ENCODE measurements at places on chromosomes 4 and X. TPM values are rescaled to one million over a fixed set of nuclear protein-coding genes. Genes with fewer than 3 reads are reported as not detected.

CNOT6L gene
- 88.8 TPM for total RNA-seq

PRMT9 gene
- 6.8 TPM for total RNA-seq

- no peaks in the 10 kb centered on the region for H3K4me1 ChIP-seq
- no peak overlapping the region for H3K4me3 ChIP-seq
- no peaks in the 10 kb centered on the region for H3K36me3 ChIP-seq
Measured at GRCh38 chrX:32530802-32531403, 680.4 kb downstream of the DMD start.

- peaks cover 10% of the 10 kb centered on the region for H3K27me3 ChIP-seq
- no peaks in the 10 kb centered on the region for H3K4me1 ChIP-seq
- H3K4me3 ChIP-seq: no peak overlapping the region
- H3K36me3 ChIP-seq: no peaks in the 10 kb centered on the region
Measured at GRCh38 chr4:54586320-54586955, 71.3 kb upstream of the KIT start.

DNA sequence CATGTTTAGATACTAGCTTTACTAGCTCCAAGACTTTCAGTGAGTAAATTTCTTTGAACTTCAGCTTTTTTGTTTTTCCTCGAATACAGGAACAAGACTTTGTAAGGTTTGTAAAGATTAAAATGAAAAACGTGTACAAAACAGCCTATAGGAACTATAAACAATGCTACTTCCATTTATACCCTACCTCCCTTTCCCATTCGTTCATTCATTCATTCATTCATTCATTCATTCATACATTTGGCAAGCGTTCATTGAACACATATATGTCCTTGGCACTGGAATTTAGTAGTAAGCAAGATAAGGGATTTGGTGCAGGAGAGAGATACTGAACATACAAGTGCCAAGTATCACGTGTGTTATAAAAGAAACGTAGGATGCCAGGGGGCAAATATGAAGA, 65.4 kb upstream of the NAP1L5 start:
- no peaks in the 10 kb centered on the region for H3K36me3 ChIP-seq
- DNase-seq: no peak
- peaks cover 3% of the 10 kb centered on the region for H3K4me1 ChIP-seq
- H3K27me3 ChIP-seq: peaks cover 8% of the 10 kb centered on the region
- no peak overlapping the region for H3K4me3 ChIP-seq

GRCh38 chrX:102627640-102628039, 23.6 kb upstream of the GPRASP1 start:
- H3K4me1 ChIP-seq: peaks cover 18% of the 10 kb centered on the region
- no peak overlapping the region for H3K4me3 ChIP-seq
- no peak overlapping the region for H3K27ac ChIP-seq
- H3K27me3 ChIP-seq: no peaks in the 10 kb centered on the region
- H3K36me3 ChIP-seq: peaks cover 14% of the 10 kb centered on the region

- no peak for DNase-seq
- H3K27ac ChIP-seq: no peak overlapping the region
- H3K27me3 ChIP-seq: no peaks in the 10 kb centered on the region
Measured at GRCh38 chr4:102723511-102723910, 37.3 kb downstream of the MANBA start.

DNA sequence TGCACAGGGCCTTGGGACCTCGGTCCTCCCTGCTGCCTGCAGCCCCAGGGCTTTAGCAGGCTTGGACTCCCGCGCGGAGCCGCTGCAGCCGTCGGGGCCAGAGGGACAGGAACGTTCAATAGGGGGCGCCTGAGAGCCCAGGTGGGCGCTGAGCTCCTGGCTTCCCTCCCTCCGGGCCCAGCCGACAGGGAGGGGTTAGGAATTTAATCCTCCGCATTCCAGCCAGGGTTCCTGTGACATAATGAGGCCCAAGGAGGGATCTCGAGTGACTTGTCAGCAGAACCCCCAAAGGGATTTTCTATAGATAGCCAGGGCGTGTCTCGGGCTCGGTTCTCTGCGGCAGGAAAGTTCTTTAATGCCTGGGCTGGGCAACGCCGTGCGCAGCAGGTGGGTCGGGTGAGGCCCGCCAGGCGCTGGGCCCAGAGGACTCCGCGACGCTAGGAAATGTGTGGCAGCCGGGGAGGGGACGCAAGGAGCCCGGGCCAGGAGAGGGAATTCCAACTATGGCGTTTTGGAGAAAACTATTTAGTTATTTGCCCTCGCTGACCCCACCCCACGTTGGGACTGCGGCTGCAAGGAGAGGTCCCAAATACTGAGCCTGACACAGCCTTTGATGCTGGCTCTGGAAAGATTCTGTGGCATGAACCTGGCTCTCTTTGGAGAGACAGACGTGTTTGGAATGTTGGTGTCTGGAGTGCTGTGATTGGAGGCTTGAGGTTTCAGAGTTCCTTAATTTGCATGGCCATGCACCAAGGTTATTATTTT, 285.2 kb upstream of the GATB start:
- no peaks in the 10 kb centered on the region for H3K27me3 ChIP-seq
- H3K27ac ChIP-seq: no peak overlapping the region
- H3K4me3 ChIP-seq: no peak overlapping the region

SERPINA7 gene
- total RNA-seq: not detected

- no peaks in the 10 kb centered on the region for H3K36me3 ChIP-seq
- no peak overlapping the region for H3K27ac ChIP-seq
- no peak overlapping the region for H3K4me3 ChIP-seq
- DNase-seq: no peak
- H3K27me3 ChIP-seq: peaks cover 12% of the 10 kb centered on the region
- no peaks in the 10 kb centered on the region for H3K4me1 ChIP-seq
Measured at GRCh38 chrX:115360220-115360781, 70.8 kb downstream of the LUZP4 start.

- no peaks in the 10 kb centered on the region for H3K27me3 ChIP-seq
- no peaks in the 10 kb centered on the region for H3K4me1 ChIP-seq
- no peaks in the 10 kb centered on the region for H3K36me3 ChIP-seq
Measured at GRCh38 chr4:58514299-58514698, 1404.1 kb upstream of the IGFBP7 start.

DNA sequence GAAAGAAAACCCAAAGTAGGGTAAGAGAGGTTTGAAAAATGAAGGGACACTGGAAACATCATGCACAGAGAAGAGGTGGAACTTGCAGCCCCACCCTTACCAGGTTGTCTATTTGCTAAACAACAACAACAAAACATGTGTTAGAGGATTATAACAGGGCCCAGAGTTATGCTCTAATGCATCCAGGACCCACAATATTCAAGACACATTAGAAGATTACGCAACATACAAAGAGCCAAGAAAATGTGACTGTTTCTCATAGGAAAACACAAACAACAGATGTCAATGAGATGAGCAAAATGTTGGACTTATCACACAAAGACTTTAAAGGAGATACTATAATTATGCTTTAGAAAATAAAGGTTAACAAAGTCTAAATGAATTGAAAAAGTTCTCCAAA, 128.5 kb downstream of the LRBA start:
- peaks cover 26% of the 10 kb centered on the region for H3K36me3 ChIP-seq
- no peaks in the 10 kb centered on the region for H3K27me3 ChIP-seq
- no peak for DNase-seq

GRCh38 chr4:48490012-48490679, at the start of gene ZAR1:
Gene ZAR1, plus strand, starts transcription at chr4:48490252. Its CDS starts 40 bp downstream, at chr4:48490292.
- no peak within 1 kb of the TSS for H3K27ac ChIP-seq
- DNase-seq: peak; percentile 21
- H3K27me3 ChIP-seq: peaks cover 51% of the 10 kb centered on the region
- H3K4me3 ChIP-seq: peak within 1 kb of the TSS; percentile 56
- H3K4me1 ChIP-seq: no peaks in the 10 kb centered on the region

DNA sequence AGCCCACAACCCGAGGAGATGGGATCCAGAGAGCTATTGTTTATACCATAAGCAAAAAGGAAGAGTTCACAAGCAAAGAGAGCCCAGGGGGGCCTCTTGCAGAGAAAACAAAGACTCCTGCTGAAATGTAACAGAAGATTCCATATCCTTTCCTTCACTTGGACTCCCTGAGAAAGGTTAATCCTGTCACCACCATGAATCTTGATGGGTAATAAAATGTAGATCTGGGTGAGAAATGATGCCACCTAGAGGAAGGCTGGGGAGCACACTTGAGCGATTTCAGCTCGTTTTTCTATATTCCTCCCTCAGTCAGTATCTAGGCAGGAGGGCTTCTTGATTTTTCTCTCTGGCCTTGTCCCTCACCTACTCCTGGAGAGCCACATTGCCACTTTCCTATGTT, 10.2 kb upstream of the KCNE5 start:
- DNase-seq: no peak
- peaks cover 7% of the 10 kb centered on the region for H3K36me3 ChIP-seq
- no peak overlapping the region for H3K4me3 ChIP-seq
- H3K4me1 ChIP-seq: no peaks in the 10 kb centered on the region

COX7B2 gene
- total RNA-seq: not detected

GRCh38 chr4:76733068-76733771, 164.7 kb downstream of the SOWAHB start:
- H3K4me1 ChIP-seq: peaks cover 3% of the 10 kb centered on the region
- H3K27me3 ChIP-seq: peaks cover 6% of the 10 kb centered on the region
- no peak for DNase-seq

GRCh38 chr4:168857546-168858314, 152.3 kb downstream of the CBR4 start:
- peaks cover 7% of the 10 kb centered on the region for H3K4me1 ChIP-seq
- H3K27ac ChIP-seq: no peak overlapping the region
- H3K27me3 ChIP-seq: no peaks in the 10 kb centered on the region

GRCh38 chr4:89897867-89898266, 3.2 kb downstream of the MMRN1 start:
- H3K4me3 ChIP-seq: no peak overlapping the region
- peaks cover 13% of the 10 kb centered on the region for H3K4me1 ChIP-seq
- no peak for DNase-seq
- H3K27me3 ChIP-seq: peaks cover 3% of the 10 kb centered on the region

- no peak for DNase-seq
- H3K4me1 ChIP-seq: no peaks in the 10 kb centered on the region
- no peaks in the 10 kb centered on the region for H3K36me3 ChIP-seq
- H3K4me3 ChIP-seq: no peak overlapping the region
Measured at GRCh38 chr4:95013236-95013635, 255.5 kb downstream of the BMPR1B start.

- H3K36me3 ChIP-seq: peaks cover 2% of the 10 kb centered on the region
- H3K4me3 ChIP-seq: peak within 1 kb of the TSS; percentile 88
- peaks cover 32% of the 10 kb centered on the region for H3K4me1 ChIP-seq
Measured at GRCh38 chr4:1346781-1347409, at the start of gene UVSSA. Gene UVSSA, plus strand, starts transcription at chr4:1347208. Its CDS starts 884 bp downstream, at chr4:1348092.

DNA sequence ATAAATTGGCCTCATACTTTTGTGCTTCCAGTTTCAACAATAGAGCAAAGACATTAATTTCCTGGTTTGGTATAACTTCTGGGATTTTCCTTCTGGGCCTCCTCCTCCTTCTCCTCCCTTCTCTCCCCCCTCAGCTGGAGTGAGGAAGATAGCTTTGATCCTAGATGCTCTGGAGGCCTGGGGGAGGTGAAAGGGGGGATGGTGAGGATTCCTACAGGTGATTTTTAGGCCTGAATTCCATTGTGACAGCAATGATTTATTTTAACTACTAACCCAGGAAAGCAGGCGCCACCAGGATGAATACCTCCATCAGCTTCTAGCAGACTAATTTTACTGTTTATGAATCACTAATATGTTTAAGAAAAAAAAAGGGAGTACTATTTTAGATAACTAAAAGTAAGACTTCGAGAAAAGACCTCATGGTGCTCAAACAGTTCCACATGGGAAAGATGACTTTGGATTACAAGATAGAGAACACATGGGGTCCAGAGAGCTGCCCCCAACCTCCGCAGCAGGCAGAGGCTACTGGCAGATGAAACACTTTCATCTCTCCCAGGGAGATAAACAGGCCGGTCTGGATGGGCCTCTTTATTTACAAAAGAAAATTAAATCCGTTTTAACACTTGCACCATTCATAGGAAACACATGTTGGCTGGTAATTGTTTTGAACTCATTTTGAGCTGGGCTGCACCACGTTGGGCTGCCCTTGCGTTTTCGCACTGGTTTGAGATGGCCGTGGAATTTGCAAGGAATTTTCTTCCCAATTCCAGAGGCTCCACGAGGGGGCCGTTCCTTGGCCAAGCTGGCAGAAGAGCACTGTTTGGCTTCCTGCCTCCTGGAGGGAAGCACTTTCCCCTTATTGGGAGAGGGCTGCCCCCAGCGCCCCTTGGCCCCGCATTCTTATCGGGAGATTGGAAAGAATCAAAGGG, 125.1 kb upstream of the STX18 start:
- no peaks in the 10 kb centered on the region for H3K27me3 ChIP-seq
- H3K4me3 ChIP-seq: no peak overlapping the region
- no peak for DNase-seq
- H3K27ac ChIP-seq: no peak overlapping the region
- no peaks in the 10 kb centered on the region for H3K36me3 ChIP-seq

DNA sequence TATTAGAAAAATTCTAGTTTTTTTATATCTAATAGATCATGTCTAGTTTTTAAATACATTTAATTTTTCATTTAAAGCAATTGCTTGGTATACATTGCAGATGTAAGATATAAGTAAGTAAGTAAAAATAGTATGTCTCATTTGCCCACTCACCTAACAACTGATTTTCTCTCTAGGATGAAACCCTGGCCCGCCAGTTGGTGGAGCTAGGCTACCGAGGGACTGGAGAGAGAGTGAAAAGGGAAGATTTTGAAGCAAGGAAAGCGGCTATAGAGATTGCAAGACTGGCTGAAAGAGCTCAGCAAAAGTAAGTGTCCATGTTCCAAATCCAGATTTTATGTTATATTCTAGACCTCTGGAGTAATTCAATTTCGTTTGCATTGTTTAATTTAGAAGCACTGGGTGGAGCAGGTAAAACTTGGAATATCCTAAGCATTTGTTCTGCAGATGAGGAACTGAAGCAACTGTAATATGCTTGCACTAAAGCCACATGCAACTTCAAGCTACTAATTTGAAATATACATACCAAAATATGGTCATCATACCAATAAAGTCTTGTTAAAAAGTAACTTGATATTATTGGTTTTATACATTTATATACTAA, 27.1 kb downstream of the CFAP299 start:
- no peaks in the 10 kb centered on the region for H3K36me3 ChIP-seq
- H3K27me3 ChIP-seq: peaks cover 25% of the 10 kb centered on the region
- no peak overlapping the region for H3K27ac ChIP-seq
- no peak overlapping the region for H3K4me3 ChIP-seq

DNA sequence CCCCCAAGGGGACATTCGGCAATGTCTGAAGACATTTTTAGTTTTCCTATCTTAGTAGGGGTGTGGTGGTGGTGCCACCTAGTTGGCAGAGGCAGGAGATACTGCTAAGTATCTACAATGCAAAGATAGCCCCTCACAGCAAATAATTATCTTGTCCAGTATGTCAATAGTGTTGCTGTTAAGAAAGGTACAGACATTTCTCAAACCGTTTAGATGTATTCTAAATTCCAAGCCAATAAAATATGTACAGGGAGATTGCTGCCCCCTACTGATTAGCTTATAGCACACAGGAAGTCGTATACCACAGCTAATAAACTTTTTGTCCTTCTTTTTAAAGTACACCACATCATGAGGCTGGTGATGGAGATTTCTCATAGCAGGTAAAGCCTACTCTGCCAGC, 260.5 kb downstream of the TMA16 start:
- H3K4me1 ChIP-seq: peaks cover 2% of the 10 kb centered on the region
- no peak overlapping the region for H3K4me3 ChIP-seq
- no peak for DNase-seq

DOCK11 gene
- total RNA-seq: 47.3 TPM

FAAH2 gene
- total RNA-seq: 1.5 TPM

GRCh38 chr4:84708406-84709135, 125.6 kb downstream of the CDS1 start:
- DNase-seq: no peak
- H3K27me3 ChIP-seq: peaks cover 3% of the 10 kb centered on the region

- peak; percentile 75 for DNase-seq
- H3K27me3 ChIP-seq: peaks cover 3% of the 10 kb centered on the region
- peaks cover 11% of the 10 kb centered on the region for H3K36me3 ChIP-seq
- peaks cover 28% of the 10 kb centered on the region for H3K4me1 ChIP-seq
- peak overlapping the region; percentile 55 for H3K4me3 ChIP-seq
Measured at GRCh38 chr4:110193822-110194761, 4.3 kb downstream of the ELOVL6 start.

CT45A10 gene
- total RNA-seq: not detected

PPP4R3C gene
- total RNA-seq: not detected

KCNE5 gene
- total RNA-seq: 0.14 TPM
